ENCODE measurements at places on chromosomes 1 and 21. TPM values are rescaled to one million over a fixed set of nuclear protein-coding genes. Genes with fewer than 3 reads are reported as not detected.
A peak's percentile ranks its signal among the peaks of the same experiment; 100 is the strongest.

Gene CFH
- 22.7 TPM for total RNA-seq

DNA sequence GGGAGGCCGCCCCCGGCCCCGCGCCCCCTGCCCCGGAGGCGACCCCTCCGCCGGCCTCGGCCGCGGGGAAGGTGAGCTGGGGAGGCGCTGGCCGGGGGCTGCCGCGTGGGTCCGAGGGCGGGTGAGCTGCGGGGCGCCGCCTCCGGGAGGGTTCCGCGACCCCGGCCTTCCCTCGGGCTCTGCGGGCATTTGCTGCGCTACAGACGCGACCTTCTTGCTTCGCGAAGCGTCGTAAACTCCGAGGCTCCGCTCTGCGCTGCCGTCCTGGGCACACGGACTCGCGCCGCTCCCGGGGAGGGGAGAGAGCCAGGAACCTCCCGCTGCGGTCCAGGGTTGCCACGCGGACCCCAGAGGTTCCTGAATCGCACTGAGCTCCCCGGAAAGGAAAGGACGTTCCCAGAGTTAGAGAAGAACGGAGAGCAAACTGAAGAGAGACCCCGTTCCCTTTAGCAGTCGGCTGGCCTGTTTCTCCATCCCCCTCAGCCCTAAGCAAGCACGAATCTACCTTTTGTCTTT, 345 bp downstream of the SLX9 start:
- DNase-seq = peak; percentile 59

DNA sequence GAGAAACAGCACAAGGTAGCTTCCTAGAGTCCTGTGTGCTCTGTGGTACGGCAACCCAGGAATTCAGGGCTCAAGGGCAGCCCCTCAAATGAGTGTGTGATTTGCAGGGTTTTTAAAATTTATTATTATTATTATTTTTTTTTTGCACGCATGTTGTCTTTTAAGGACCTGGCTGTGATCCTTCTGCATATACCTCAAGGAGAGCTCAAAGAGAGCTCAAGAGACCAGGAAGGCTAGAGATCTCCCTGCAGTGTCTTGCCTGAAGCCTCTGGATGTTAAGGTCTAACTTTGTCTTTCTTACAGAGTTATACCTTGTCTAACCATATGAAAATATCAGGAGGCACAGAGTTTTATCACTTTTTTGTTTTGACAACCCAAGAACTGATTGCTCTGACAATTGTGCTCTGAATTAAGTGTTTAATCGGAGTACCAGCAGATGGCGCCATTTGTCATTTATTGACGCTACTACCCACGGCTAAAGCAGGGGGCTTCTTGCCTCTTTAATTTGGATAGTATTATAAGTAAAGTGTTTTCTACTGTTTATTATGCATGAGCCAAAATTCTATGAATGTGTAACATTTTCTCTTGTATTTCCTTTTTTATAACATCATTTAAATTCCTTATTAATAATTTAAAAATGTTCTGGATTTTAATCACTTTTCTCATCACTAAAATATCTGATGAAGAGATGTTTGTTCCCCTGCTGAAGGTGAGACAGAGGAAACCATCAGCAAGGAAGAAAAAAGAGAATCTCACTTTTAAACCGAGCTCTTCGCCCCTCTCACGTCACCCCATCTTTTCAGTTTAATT, 35.8 kb upstream of the LMO4 start:
- peak; percentile 74 for DNase-seq

DNA sequence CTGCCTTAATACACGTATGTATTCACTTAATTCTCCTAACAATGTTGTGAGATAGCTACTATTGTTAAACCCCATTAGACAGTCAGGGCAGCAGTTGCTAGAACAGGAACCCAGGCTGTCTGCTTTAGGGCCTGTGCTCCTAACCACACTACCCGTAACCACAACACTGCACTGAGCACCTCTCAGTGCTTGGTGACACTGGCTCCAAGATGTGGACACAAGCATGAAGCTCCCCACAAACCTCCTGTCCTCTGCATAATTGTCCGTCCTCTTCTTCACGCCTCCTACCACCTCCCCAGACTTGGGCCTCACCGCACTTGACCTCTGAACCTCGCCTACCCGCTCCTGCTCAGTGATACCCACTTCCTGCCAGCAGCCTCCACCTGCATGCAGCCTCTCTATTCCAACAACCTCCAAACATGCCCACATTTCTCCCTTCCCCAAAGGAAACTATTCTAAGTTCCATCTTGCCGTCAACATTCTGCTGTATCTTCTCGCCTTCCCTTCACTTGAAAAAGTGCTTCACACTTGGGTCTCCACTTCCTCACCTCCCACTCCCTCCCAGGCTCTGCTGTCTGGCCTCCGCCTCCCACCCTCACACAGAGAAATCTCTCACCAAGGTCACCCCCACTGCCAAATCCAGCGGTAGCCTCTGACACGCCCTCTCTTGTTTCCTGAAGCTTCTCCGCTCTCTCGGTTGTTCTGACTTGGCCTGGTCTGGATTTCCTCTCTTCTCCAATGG, 14.6 kb upstream of the AHDC1 start:
- no peak for DNase-seq

GRCh38 chr1:7610936-7611335, 160.2 kb upstream of the VAMP3 start:
- DNase-seq = no peak

Data from GM23248 (cell line).